Bronchial epithelial cell (primary cell): ENCODE measurements at places on chromosomes 2 and 18. TPM values are rescaled to one million over a fixed set of nuclear protein-coding genes. Genes with fewer than 3 reads are reported as not detected.
A peak's percentile ranks its signal among the peaks of the same experiment; 100 is the strongest.

DNA sequence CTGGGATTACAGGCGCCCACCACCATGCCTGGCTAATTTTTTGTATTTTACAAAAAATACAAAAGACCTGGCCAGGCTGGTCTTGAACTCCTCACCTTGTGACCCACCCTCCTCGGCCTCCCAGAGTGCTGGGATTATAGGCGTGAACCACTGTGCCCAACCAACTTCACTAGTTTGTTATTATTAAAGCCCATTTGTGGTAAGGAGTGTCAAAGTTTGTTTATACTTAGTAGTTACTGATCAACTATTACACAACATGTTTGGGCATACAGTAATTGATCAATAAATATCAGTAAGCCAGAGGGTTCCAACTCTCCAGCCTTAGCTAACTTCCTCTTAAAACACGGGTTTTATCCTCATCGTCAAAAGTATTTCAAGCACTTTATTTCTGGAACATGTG, 67.5 kb upstream of the ZNG1B start:
- no peak for DNase-seq

- DNase-seq: no peak
Measured at GRCh38 chr2:16741498-16741897, 75.9 kb upstream of the CYRIA start.

DNA sequence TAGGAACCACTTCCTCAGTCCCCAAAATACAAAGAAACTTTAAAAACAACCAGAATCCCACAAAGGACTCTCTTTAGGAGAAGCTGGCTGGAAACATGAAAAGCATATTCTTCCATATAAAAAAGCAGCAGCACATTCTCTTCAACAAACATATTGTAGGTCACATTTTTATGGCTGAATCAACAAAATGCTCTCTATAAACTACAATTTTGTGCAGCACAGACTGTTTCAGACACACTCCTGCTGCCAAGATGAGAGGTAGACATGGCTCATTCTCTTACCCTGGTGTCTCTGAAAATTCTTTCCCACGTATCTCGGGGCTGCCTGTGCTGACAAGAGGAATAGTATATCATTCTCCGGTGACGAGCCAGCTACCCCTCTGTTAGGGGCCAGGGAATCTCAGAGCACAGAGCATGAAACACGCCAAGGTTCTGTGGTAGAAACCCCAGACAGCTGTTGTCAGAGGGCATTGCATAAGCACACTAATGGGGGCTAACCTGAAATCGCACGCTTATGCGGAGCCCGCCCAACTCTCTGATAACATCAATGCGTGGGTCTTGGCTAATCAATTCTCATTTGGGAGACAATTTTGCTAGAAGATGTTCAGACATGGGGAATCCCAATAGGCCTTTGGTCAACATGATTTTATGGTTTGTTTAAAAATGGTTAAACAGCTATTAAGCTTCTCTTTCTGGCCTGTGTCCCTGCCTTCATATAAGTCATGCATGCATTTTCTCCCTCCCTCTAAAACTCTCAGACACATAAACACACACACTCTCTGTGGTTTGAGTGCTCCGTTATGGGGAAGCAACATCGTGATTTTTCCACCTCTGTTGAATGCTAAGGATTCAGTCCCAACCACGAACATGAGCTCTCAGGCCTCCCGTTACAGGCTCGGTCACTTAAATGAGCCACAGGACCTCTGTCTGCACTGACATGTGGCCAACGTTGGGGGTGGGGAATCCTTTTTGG, 177.5 kb downstream of the INO80D start:
- DNase-seq: no peak

The KYNU gene
- total RNA-seq: 30.3 and 31.4 TPM in 2 replicates

The CDH19 gene
- total RNA-seq: under 0.01 and 0.26 TPM in 2 replicates

DNA sequence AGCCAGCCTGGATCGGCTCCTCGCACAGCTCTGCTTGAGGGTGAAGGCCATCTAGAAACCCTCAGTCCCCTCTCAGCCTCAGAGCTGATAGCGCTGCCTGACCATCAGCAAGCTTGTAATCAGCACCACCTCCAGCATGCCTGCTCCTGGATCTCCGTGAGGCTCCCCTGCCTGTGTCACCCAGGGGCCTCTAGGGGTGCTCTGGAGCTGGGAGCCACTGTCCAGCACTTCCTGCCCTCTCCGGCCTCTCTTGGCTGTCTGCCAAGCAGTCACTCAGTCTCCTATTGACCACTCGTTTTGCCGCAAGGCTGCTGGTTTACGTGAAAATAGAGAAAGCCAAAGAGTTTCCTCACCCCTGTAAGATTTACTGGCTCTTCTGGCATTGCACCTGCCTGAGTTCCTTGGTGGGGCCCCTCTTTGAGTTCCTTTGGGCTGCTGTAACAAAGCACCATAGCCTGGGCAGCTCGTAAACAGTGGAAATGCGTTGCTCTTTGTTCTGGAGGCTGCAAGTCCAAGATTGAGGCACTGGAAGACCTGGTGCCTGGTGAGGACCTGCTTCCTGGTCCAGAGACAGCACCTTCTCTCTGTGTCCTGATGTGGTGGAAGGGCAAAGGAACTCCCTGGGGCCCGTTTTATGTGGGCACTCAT, 17.9 kb downstream of the CAPN10 start:
- no peak for DNase-seq

GRCh38 chr2:127413782-127414637, 4.2 kb upstream of the PROC start:
- peak; percentile 85 for DNase-seq

The SLC66A2 gene
- total RNA-seq: 60.6 and 69.4 TPM in 2 replicates
